Pons (tissue), 1 donor: ENCODE measurements at places on chromosomes 1 and 21.
A peak's percentile ranks its signal among the peaks of the same experiment; 100 is the strongest.

DNA sequence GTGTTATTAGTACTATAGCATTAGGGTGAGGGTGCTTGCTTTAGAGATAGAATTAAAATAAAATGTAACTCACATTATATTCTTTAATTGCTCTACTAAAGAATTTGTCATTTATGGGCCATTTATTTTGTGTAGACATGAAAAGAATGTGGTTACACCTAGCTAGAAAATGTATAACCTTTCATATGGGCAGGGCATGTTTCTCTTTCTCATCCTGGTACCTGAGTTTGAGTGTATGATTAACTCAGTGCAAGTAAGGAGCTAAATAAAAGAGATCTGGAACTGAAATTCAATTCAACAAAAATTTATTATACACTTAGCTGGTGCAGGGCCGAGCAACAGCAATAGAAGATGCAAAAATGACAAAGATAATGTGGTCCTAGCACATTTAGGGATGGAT, 47.4 kb downstream of the MAP3K7CL start:
- DNase-seq = no peak

DNA sequence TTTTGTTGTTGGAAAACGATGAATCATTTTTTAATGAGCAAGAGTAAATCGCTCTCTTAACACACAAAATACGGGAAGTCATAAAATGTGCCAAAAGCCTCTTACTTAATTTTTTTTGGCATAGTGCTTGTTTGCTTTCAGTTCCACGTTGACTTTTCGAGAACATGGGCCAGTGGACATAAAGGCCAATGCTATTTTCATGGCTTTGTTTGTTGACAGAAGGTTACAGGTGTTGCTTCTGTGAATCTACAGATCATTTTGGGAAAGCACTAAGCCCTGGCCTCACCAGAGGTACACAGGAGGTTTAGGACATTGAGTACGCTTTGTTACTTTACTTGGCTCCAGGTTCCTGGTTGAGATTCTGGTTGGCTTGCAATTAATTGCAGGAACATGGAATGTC, 199.4 kb upstream of the HMCN1 start:
- peak; percentile 68 for DNase-seq

- DNase-seq = no peak
These were observed 189.9 kb downstream of the ZC3H11B start for GRCh38 chr1:219422811-219423598.

DNA sequence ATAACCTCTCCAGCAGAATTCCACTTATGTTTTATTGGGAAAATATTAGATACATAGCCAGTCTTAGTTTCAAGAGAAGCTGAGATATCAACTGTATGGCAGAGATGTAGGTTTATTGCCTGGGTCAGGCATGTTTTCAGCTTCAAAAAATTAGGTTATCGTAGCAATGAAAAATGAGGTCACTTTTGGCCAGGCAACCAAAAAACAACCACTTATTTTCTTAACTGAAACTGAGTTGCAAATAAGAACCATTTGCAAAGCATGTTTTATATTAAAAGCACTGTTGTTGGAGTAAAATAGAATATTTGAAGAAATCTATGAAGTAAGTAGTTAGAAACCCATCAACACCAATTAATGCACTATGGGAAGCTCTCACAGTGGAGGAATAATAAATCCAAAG, 5.5 kb upstream of the OR6Y1 start:
- no peak for DNase-seq

- DNase-seq = no peak
These were observed 118.3 kb downstream of the PTPRU start for GRCh38 chr1:29354511-29355098.

GRCh38 chr1:230568008-230568407, 74.3 kb upstream of the COG2 start:
- DNase-seq = no peak

- DNase-seq = no peak
These were observed 49.0 kb upstream of the MAB21L3 start for GRCh38 chr1:116062201-116062600.

GRCh38 chr1:45023663-45024062, 11.6 kb downstream of the UROD start:
- no peak for DNase-seq

- no peak for DNase-seq
These were observed 127.7 kb upstream of the CAMK1G start for GRCh38 chr1:209455661-209456358.

GRCh38 chr1:196887515-196888239, at the start of gene CFHR4:
TSS of gene CFHR4 (plus strand) at chr1:196888052. CDS start at chr1:196888151, 99 bp downstream.
- no peak for DNase-seq

DNA sequence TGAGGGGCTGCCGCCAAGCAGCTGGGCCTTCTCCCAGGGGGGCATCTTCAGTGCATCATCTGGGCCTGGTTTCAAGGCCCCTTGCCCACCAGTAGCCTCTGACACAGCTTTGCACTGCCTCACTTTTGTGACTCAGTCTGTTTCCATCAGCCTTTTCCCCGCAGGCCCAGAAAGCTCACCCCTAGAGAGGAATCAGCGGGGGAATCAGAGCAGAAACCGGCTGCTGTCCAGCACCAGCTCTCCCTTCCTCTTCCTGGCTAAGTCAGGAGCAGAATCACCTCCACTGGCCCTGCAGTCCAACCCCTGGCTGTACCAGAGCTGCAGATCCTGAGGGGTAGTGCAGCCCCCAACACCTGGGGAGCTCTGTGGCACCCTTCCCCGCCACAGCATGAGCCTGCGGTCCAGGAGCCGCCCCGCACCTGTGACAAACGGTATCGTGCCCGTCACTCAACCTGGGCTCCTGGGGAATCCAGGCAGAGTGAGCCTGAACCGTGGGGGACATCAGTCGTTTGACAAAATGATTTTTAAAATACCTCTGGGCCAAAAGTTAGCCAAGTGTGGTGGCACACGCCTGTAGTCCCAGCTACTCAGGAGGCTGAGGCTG, 83.3 kb upstream of the TMEM51 start:
- no peak for DNase-seq

DNA sequence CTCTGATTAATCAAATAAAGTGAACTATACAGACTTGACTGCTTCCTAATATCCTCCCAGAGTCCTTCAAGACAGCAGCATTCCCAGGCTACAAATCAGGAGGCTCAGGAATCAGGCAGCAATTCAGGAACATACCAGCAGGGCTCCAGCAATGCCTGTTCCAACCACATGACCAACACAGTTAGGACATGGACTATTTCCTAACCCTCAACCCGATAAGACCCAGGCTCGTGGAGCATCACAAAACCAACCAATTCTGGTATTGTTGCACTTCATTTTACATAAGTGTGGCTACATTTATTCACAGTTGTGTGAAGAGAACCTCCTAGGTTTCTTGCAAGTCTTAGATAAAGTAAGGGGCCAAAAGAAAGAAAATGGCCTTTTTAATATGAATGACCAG, 546.2 kb upstream of the ADGRL2 start:
- DNase-seq = no peak

DNA sequence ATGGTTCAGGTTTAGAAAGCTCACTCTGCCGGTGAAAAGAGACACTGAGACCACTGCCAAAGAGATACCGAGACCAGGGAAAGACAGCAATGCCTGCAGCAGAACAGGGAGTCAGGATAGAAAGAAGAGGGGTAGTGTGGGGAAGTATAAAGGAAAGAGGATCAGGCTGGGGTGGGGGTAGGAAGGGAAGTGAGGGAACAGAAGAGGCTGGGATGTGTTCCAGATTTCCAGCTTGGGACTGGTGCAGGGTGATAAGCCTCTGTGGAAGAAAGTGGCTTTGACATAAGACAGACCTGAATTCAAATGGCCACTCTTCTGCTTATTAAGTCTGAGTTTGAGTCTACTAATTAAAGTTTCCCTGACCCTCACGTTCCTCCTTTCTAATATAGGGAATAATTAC, 105.9 kb downstream of the PIK3R3 start:
- DNase-seq = no peak

DNA sequence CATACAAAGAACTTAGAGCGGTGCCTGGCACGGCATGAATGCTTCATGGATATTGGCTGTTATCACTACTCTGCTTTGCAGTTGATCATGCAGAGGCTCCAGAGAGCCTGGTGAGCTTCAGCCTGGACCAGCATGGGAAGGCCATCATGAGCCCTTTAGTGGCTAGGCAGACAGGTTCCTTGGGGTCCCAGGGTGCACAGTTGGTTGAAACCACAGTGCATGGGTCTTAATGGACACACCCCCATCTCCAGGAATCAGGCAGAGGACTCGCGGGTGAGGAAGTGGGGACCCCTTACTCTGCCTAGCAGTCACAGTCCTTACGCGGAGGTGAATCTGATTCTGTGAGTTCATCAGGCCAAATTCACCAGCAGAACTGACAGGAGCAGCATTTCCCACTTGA, 1.1 kb downstream of the GJB5 start:
- DNase-seq = no peak

DNA sequence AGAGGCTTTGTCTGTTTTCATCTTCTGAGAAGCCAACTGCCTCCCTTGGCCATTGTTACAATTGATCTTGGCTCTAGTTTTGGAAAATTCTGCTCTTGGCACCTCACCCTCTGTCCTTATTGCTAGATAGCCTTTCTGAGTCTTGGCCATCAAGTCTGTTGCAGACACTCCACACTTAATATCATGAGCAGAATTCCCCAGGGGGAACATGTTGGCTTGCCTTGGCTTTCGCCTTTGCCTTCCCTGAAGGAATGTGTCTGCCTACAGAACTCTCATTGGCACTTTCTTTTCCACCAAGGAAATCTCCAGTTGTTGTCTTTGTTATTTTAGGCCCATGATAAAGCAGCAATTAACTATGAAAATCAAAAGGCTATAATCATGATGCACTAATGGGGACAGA, 42.7 kb upstream of the LDLRAP1 start:
- DNase-seq = no peak

DNA sequence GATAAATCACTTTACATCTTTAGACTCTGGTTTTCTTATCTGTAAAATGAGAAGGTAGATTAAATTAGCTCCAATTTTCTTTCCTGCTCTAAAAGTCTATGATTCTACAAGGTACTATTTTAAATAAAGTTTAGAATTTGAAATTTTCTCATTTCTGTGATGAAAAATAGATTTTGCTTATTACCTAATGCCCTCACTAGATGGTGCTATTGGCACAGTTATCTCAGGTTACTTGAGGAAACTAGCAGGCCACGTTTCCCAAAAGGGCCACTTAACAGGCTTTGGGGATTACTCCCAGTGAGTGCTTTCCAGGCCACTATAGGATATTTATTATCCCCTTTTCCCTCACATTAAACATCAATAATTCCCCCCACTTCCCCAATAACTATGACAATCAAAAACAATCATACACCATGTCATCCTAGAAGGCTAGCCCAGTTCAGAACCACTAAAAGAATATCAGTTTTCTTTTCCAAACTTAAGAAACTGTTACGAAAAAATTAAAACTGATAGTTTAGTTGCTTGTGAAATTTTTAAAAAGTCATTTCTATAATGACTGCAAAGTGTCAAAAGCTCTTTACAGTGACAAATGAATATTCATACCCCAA, 30.6 kb downstream of the OMA1 start:
- DNase-seq = peak; percentile 89

GRCh38 chr1:211705467-211706091, 30.2 kb upstream of the NEK2 start:
- DNase-seq = no peak

DNA sequence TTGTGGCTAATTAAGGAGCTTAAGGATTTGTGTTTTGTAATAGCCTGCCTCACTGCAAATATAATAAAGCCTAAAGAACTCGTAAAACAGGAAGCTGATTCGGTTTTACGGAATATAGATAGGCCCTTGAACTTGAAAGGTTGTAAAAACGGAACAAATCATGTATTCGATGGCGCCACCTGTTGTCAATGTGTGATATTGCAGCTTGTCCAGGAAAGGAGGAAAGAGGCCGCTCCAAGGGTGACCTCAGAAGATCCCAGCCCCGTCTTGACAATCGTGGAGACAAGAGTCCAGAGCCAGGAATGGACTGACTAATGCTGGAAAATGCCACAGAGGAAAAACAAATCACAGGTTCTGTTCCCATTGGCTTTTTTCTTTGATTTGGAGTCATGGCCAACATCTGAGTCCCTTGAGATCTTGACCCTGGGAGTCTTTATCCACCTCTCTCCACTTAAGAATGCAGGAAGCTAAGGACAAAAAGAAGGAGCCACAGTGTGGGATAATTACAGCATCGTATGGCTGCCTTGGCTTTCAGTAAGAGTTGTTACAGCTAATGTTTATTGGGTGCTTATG, 7.0 kb upstream of the IGSF21 start:
- peak; percentile 74 for DNase-seq

DNA sequence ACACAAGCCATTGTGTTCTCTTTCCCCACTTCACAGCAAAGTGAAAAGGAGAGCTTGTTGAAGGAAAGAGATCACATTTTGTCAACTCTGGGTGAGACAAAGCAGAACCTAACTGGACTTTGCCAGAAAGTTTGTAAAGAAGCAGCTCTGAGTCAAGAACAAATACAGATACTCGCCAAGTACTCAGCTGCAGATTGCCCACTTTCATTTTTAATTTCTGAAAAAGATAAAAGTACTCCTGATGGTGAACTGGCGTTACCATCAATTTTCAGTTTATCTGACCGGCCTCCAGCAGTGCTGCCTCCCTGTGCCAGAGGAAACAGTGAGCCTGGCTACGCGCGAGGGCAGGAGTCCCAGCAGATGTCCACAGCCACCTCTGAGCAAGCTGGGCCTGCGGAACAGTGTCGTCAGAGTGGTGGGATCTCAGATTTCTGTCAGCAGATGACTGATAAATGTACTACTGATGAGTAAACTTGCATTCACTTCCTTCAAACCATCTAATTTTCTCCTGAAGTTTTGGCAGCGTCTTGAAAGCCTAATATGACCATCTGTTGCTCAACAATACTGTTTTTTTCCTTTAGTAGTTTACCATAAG, 43.7 kb downstream of the BACH1 start:
- no peak for DNase-seq

DNA sequence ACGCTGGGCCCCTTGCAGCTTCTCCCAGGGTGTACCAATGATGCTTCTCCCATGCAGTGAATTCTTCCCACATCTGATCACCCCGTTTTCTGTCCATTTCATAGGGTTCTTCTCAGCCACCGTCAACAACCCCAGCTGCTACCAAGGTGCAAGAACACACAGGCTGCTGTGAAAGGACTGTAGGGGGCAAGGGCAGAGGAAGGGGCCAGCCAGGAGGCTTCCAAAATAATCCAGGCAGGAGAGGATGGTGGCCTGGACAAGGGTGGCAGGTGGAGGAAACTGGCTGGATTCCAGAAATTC, 113.3 kb upstream of the WNT4 start:
- no peak for DNase-seq

DNA sequence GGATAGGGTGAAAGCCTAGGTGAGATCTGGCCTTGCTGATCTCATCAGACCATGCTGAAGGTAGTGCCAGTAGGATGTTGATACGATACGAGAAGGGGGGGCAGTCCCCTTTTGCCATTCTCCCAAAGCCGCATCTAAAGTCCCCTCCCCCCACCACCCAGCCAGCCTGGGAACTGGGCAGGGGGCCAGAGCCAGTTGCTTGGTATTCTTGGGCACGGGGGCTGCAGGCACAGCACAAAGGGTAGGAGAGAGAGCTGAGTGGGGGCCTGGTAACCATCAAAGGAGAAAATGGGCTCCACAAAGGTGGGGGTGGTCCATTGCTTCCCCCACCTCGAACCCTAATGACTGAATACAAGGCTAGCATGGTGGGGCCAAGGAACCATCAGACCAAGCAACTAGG, 5.4 kb downstream of the PEA15 start:
- peak; percentile 25 for DNase-seq
